Stimulated activated CD4-positive, alpha-beta T cell treated with anti-CD3 and anti-CD28 coated beads, Interleukin-15, amount 100 ng/mL, for 48 hours (primary cell): ENCODE measurements at places on chromosomes 16 and 17.

- DNase-seq = no peak
These were observed 14.0 kb downstream of the MARCHF10 start for GRCh38 chr17:62793919-62794665.

GRCh38 chr16:89600427-89600826 lies 13.0 kb upstream of the DPEP1 start:
- DNase-seq = no peak

- DNase-seq = no peak
These were observed 80.2 kb upstream of the SMURF2 start for GRCh38 chr17:64742326-64742725.

DNA sequence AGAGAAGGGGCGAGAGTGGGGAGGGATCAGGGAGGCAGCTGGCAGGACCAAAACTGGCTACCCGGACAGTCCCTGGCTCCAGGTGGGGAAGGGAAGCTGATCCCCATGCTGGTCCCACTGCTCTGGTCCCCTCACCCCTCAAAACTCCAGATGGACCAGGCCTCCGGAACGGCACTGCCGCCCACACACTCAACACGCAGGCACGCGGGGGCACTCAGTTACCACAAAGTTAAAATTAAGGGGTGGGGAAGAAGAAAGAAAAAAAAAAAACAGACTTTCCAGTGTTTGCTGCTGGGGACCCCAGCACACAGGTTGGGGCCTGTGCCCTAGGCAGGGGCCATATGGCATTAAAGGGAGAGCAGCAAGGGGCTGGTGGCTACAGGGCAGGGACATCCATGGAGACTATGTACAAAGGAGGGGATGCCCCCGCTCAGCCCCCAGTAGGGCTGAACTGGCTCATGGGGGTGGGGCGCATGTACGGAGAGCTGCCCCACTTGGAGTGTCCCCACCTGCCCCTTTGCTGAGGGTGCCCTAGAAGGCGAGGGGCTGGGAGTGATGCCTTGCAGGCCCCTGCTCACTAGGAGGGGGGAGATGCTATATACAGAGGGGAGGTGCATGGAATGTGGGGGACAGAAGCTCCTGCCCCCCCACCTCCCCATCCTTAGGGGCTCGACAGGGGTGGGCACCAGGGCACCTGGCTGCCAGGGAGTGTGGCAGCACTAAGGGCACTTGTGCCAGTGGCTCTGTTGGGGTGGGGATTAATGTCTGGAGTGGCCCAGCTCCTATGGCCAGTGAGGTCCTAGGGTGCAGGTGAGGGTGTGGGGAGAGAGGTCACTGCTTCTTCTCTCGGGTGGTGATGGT lies 5.6 kb downstream of the TP53I13 start:
- DNase-seq = no peak

GRCh38 chr16:30369938-30370455 lies 297 bp downstream of the TBC1D10B start:
- DNase-seq = no peak

DNA sequence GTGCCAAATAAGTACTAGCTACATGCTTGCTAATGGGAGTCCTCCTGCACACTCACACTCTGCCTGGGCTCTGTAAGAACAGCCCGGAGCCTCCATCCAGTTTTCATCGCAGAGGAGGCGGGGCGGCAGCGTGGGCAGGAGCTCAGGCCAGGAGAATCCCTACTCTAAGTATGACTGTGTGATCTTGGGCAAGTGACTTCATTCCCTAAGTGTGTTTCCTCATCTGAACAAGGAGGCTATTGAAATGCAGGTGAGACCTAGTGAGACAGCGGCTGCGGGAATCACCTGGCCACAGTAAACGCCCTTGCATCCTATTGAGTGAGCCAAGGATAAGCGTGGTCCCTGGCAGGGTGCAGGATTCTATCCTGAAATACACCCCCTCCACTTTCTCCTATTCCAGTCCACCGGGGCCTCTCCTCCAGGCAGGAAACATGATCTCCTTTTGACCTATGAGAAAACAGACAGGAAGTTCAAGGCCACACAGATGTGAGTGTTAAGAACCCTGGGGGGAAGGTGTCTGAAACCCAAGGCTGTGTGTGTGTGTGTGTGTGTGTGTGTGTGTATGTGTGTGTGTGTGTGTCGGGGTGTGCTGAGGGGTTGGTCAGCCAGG lies 5.2 kb upstream of the RAI1 start:
- DNase-seq = no peak

GRCh38 chr16:86089334-86089900 lies 190.5 kb downstream of the IRF8 start:
- no peak for DNase-seq

GRCh38 chr17:55420067-55420775 lies 1.4 kb downstream of the MMD start:
- DNase-seq = no peak

DNA sequence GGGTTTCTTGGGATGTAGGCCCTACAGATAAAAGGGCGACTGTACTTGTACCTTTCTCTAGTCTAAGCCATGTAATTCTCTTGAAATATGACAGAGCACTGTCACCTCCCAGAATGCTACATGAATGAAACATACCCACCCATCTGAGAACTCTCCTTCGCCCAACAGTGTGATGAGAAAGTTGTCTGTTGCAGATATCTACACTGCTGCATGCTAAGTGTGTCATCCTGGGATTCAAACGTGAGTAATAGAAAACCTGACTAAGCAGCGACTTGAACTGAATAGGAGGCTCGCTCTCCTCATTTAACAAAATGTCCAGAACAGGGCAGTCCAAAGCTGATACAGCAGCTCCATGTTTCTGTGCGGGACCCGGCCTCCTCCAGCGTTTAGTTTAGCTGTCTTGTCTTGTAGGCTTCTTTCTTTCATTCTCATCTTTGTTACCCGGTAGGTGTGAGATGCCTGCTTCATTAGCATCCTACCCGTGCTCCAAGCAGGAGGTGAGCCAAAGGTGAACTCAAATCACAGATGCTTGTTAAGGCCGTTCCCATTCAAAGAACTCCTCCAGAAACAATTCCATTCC lies 211.9 kb downstream of the PRKCA start:
- DNase-seq = peak; percentile 30

DNA sequence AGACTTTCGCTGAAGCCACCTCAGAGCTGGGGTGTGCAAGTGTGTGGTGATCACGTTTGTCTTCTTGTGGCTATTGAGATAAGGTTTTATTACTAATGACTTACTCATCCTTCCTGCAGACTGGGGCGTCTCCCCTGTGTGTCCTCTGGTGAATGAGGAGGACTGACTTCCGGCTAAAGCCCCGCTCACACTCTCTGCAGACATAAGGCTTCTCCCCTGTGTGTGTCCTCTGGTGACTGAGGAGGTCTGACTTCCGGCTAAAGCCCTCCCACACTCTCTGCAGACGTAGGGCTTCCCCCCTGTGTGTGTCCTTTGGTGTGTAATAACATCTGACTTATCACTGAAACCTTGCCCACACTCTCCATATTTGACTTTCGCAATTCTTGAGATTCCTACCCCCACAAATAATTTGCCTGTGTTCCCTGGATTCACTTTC lies 19.4 kb downstream of the PRDM7 start:
- DNase-seq = peak; percentile 22
